ENCODE measurements at places on chromosomes 5 and 9.

DNA sequence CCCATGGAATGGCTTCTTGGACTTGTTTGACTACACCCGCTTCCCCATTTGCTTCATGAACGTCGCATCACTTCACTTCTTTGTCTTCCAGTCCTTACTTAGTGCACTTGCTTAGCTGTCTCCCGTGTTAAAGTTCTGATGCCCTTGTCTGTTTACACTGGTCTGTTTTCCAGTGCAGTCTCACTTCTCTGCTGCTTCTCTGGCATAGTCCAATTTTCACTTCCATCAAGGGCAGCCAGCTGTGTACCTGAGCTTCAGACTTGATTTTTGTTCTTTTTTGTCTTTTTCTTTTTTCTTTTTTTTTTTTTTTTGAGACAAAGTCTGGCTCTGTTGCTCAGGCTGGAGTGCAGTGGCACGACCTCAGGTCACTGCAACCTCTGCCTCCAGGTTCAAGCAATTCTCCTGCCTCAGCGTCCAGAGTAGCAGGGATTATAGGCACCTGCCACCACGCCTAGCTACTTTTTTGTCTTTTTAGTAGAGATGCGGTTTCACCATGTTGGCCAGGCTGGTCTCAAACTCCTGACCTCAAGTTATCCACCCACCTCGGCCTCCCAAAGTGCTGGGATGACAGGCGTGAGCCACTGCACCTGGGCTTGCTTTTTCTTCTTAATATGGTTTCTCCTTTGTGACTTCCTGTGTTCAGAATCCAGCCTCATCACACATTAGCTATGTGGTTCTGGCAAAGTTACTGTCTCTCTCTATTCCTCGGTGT is 75.4 kb downstream of the LRRC70 start:
- DNase-seq = no peak

GRCh38 chr9:74330487-74331214 is 166.5 kb upstream of the RORB start:
- no peak for DNase-seq

DNA sequence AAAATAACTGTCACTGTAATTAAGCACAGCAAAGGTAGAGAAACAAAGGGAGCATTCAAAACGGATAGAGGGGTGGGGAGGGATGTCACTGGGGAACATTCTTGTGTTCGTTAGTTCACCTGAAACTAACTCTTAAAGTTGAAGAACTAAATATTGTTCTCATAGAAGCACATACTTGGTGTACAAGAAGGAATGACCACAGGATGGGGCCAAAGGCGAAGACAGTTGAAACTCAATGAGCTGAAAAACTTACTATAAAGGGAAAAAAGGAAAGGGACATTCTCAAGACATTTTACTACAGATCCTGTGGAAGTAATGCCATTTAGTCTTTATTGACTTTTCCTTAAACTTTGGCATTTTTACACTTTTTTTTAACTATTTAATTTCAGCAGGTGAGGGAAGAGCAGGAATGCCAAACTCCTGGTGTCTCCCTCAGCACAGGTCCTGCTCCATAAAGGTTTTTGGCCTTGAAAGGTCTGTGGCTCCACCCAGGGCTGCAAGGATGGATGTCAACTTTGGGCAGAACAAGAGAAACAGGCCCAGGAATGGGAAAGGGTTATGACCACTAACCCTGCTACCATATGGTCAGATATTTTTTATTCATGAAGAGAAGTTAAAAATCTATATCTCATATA is 197.6 kb upstream of the RASA1 start:
- no peak for DNase-seq

- DNase-seq = no peak
Measured at GRCh38 chr5:127849408-127849807, 146.2 kb downstream of the CCDC192 start.

- no peak for DNase-seq
Measured at GRCh38 chr5:54384356-54384933, 71.1 kb upstream of the HSPB3 start.

GRCh38 chr9:87562062-87562461 is 64.4 kb downstream of the DAPK1 start:
- DNase-seq = no peak
